ENCODE measurements at places on chromosomes 4 and X.

- DNase-seq = no peak
Observed at GRCh38 chrX:113933931-113934330, 650.0 kb upstream of the HTR2C start.

DNA sequence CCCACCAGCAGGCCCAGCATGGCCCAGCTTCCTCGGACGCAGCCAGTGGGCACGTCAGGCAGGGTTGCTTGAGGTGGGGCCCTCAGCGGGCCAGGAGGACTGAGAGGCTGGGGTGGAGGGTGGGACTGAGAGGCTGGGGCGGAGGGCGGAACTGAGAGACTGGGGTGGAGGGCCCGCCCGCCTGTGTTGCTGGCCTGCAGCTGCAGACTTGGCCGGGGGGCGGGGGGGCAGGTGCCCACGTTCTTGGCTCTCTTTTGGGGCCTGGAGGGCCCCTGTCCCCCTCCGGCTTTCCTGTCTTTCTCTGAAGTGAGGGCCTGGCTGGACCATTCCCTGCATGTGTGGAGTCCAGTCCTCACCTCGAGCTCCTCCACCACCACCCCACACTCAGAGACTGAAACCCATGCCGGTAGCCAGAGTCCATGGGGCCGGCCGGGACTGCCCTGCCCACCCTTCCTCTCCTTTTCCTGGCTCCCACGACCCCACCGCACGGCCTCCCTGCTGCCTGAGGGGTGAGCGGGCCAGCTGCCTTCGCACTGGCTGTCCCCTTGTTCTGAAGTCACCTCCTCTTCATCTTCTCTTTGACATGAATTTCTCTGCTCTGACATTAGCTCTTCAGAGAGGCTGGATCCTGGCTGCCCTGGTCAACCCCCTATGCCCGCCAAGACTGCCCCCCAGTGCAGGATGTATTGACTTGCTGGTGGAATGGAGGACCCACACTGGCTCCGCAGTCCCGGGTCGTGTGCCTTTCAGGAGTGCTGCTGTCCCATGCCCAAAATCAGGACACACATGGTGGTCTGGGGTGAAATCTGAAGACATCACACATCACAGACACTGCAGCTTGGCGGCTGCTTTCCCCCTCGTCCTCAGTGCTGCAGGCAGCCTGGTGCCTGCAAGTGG lies 10.1 kb upstream of the NKX1-1 start:
- DNase-seq = peak; percentile 69

GRCh38 chrX:103666202-103667107 lies 20.0 kb downstream of the MORF4L2 start:
- DNase-seq = no peak

- no peak for DNase-seq
Observed at GRCh38 chr4:54659749-54660535, 2.2 kb downstream of the KIT start.

- DNase-seq = no peak
Observed at GRCh38 chr4:69731847-69732246, 28.6 kb downstream of the SULT1B1 start.

- DNase-seq = no peak
Observed at GRCh38 chr4:69060651-69061308, 35.5 kb upstream of the UGT2B7 start.

GRCh38 chr4:176309046-176309445 lies 10.7 kb upstream of the SPCS3 start:
- no peak for DNase-seq

- no peak for DNase-seq
Observed at GRCh38 chrX:2958199-2958598, 29.1 kb upstream of the ARSD start.

- DNase-seq = no peak
Observed at GRCh38 chrX:101550751-101551379, 518 bp downstream of the ARMCX1 start.

- DNase-seq = no peak
Observed at GRCh38 chrX:38651625-38652601, 90.6 kb downstream of the TSPAN7 start.

- no peak for DNase-seq
Observed at GRCh38 chr4:12293906-12294525, 865.3 kb upstream of the HS3ST1 start.

GRCh38 chrX:118143578-118143977 lies 27.0 kb upstream of the KLHL13 start:
- no peak for DNase-seq

- DNase-seq = no peak
Observed at GRCh38 chr4:43337707-43338106, 445.2 kb downstream of the GRXCR1 start.

GRCh38 chr4:145720656-145721055 lies 40.7 kb downstream of the C4orf51 start:
- no peak for DNase-seq

- DNase-seq = no peak
Observed at GRCh38 chr4:53026233-53026632, 164.1 kb downstream of the RASL11B start.

GRCh38 chr4:81789741-81790399 lies 318.2 kb upstream of the RASGEF1B start:
- DNase-seq = no peak

GRCh38 chr4:74397748-74398426 lies 32.9 kb downstream of the EREG start:
- DNase-seq = no peak

DNA sequence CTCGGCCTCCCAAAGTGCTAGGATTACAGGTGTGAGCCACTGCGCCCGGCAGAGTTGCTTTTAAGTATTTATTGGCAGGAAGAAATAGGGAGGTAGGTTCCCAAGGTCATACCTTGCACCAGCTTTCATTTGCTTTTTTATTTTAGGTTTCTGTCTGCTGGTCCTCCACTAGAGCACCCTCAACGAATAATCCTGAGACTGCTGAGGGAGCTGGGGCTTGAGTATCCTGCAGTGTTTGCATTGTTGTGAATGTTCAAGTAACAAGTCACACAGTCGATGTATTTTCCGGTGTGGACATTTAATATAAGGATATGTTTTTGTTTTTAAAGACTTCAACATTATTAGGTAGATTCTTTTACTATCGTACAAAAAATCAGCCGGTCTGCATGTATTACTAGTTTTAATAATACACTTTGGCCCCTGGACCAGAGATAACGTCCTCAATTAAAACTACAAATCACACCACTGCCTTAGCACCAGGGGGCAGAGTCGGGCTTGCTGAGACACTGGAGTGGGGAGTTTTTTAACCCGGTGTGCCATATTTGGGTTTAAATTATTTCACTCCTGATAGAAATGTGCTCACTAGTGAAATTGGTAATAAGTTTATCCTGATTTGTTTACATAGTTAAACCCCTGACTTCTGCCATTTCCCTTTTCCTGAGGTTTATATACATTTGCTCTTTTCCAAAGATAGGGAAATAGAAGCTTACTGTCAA lies 11.6 kb downstream of the SMIM20 start:
- no peak for DNase-seq

- DNase-seq = no peak
Observed at GRCh38 chr4:52962721-52963120, 100.6 kb downstream of the RASL11B start.

DNA sequence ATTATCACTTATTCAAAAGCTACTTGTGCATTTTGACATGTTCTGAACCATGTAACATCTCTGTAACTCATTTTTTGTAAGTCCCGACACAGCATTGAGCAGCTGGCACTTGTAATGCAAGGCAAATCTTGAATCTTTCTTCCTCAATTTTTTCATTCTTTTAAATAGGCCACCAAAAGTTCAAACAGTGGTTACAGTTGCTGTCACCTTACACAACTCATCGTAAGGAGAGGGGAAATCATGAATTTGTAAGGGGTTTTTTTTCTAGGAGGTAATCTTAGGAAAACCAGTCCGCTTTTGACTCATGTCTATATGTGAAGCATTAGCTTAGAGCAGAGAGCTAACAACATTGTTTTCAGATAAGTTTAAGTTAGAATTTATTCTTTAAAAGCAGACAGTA lies 124.5 kb downstream of the PDLIM5 start:
- no peak for DNase-seq

DNA sequence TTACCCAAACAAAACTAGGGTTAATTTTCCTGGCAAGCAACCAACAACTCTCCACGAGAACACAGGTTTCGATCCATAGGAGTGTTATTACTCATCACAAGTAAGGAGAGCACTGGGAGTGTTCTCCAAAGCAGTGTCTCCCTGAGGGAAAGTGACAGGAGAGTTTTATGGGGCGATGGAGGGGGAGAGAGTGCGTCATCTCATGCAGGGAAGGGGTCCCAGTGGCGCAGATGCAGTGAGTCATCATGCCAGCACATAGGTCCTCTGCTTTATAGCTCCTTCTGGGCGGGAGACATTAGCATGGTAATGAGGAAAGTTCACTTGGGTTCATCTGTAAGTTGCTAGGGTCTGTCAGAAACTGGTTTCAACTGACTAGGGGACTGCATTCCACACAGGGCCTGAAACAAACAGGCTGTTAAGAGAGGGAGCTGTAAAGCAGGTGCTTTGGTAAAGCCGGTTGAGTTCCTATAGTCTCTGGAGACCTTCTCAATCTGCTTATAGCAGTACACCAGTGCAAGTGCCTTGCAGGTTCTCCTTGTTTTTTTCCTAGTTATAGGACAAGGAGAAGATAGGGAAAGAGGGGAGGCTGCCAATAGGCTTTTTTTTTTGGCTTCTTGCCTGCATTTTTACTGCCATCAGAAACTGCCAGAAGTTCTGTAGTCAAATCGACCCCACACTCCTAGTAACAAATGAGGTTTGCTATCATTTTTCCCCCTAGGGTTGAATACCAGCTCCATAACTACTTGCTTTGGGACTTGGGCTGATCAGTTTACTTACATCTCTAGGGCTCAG lies 12.8 kb upstream of the BOD1L1 start:
- no peak for DNase-seq

- no peak for DNase-seq
Observed at GRCh38 chrX:114626323-114626722, 42.4 kb downstream of the HTR2C start.

DNA sequence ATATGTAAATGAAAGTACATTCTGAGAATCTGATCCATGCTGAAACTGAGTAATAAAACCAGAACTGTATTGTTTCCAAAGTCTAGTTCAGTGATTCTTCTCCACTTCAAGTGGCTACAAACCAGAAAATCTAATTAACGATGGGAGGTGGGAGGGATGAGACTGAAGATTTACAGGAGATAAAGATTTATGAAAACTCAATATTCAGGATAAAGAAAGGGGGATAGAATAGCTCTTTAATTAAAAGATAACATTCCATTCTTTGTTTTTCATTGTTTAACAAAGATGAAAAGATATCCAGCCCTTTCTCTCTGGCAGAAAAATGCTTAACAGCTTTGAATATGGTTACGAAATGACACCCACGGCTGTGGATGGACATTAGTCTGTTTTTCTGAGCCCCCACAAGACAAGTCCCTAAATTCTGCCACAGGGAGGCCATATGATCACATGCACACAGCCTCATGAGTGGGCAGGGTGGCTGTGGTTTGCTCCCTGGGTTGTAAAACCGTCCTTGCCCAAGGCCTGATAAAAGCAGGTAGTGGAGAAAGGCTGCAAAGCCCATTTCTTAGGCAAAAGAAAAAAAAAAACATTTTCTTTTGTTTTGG lies 36.4 kb downstream of the TMEM150C start:
- no peak for DNase-seq

DNA sequence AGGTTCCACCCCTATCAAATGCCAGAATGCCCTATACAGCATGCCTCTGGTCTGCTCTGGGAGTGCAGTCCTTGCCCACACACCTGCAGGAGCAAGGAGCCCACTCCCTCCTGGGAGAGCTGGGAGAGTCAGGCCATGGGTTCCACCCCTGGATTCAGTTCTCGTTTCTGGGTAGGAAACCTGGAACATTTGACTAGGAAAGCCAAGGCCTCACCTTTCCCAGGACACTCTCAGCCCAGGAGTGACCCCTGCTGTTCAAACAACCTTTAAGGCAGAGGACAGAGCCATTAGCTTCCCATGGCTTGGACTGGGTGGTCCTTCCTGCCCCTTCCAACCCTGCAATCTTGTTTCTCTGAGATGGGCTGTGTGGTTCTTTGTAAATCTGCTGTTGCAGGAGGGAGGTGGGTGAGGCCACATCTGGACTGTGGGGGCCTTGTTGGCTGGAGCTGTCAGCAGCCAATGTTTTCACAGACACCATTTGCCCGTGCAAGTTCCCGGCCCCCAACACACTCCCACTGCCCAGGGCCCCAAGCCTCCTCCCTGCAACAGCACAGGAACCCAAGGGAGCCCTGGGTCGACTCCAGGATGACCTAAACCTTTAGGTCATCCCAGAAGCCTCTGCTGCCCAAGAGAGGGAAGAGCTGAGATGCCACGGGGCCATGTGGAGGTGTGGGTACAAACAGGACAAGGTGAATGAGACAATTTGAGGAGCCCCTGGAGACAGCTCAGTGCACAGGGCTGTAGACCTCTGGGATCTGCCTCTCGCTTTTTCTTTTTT lies 104.4 kb downstream of the PJA1 start:
- DNase-seq = peak; percentile 60
